ENCODE measurements at places on chromosomes 5 and 9.

DNA sequence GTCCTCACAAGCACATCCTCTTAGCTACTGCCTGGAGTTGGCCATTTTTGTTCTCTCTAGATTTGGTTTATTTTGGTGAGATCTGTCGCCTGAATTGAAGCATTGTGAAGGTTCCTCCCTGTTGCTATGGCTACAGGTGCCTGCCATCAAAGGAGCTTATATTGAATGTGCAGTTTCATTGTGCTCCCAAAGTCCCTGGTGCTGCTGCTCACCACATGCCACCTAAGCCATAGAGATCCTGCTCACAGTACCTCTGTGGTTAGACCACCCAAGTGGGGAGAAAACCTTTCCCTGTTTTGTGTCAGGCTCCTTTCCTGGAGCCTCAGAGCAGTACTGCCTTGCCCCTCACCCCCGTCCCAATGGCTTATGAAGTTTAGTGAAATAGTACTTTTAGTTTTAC is 383.4 kb downstream of the TMEM38B start:
- no peak for DNase-seq

DNA sequence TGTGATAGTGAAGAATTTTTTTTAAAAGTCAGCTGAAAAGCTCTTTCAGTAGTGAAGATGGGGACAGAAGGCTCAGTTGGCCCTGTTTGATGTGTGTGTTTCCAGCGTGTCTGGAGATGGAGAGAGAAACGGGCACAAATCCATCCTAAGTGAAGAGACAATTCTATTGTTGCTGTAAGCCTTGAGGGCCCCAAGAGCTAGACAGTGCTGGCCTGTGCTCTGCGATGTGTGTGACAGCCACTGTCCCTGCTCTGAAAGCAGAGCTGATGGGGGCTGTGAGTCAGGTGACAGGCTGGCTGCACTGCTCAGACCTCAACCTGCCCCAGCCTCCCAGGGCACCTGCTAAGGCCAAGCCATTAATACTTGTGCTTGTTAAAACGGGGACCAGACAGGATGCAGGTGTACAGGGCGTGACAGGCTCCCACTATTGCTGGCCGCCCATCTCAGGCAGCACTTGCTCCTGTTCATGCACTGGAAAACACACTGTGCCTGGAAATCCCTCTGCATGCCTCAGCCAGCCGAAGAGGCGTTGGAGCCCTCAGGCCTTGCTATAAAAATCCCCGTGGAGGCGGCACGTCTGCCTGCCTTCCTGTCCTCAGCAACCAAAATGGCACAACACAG is 44.6 kb upstream of the SEMA4D start:
- no peak for DNase-seq

DNA sequence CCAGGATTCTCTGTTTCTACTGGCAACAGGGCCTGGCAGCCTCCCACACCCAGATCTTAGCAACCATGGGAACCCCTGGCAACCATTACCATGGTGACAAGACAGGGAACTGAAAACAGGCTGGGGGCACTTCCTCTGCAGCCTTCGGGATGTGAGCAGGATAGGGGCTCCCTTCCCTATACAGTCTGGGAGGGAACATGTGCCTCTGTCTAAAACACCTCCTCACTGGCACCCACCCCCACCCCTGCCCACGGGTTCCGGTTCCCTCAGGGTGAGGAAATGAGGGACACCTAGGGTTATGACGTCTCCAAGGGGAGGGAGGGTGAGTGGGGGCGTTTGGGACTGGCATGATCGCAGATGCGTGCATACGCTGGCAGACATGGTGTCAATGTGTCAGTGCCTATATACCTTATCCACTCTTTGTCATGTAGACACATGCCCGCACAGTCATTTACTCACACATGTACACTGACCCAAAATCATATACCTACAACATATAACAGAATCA is 3.0 kb upstream of the DNAJB5 start:
- DNase-seq = peak; percentile 16

DNA sequence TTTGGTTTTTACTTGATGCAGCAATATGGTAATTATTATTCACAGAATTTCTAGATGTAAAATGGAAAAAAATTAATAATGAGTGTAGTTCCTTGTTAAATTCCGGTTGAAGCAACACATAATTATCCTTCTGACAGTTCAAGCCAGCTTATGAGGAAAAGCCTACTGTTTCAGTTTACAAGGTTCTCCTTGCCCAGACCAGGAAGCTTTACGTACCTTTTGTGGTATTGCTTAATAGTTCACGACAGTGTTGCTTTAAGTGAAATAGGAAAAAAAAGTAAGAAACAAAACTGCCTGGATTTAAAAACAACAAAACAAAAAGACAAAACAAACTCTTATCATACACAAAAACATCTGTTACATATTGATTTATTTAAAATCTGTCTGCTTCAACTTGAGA is 547.3 kb upstream of the C9orf72 start:
- DNase-seq = no peak

- DNase-seq = no peak
Measured at GRCh38 chr9:129323376-129323998, 145.4 kb upstream of the IER5L start.

DNA sequence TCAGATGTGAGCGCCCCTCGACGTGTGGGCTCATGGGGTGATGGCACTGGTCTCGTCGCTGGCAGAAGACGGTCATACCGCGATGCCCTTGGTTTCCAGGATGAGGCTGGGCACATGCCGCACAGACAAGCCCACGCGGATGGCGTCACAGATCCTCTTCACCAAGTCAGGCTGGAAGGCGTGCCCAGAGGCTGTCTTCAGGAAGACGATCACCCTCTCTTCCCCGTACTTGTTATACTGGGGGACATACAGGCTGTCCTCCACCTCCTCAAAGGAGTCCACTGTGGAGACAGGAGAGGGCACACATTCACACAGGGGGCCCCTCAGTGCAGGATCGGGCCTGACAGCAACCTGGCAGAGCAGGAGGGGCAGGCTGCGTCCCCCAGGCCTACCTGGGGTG is 41.9 kb upstream of the ZNF354A start:
- DNase-seq = no peak

DNA sequence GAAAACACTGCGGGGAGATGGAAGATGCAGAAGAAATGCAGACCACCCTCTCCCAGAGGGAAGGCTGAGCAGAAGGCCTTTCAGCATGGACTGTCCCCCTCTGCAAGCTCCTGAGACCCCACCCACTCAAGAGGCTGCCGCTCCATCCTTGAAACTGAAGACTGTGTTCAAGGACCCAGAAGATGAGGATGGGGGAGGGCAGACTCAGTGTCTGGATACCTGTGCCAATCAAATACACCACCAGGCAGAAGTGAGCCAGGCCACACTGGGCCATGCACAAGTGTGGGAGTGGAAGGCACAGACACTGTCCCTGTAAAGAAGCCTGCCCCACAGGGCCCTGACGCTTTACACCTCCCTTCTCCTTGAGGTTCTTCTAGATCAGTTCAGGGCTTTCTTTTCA is 40.0 kb upstream of the IPPK start:
- DNase-seq = no peak

GRCh38 chr5:148785223-148785622 is 41.2 kb upstream of the ADRB2 start:
- no peak for DNase-seq

GRCh38 chr5:169393907-169394306 is 93.0 kb upstream of the SLIT3 start:
- DNase-seq = no peak

DNA sequence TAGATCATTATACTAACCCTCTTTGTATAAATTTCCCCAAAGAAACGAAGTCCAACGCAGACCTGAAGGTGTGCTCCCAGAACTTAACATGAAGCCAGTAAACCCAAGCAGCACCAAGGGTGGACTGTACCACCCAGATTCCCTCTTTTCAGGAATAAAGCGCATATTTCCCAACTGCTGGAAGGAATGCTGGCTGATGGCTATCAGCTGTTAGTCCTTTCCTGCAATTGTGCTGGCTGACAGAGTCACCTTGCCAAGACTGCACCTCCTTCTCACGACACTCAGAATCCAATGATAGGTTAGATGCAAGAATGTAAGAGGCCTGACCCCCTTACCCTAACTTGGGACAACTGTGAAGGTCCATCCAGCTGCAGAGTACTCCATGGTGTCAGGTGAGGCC is 93.9 kb downstream of the MAPKAP1 start:
- DNase-seq = no peak

DNA sequence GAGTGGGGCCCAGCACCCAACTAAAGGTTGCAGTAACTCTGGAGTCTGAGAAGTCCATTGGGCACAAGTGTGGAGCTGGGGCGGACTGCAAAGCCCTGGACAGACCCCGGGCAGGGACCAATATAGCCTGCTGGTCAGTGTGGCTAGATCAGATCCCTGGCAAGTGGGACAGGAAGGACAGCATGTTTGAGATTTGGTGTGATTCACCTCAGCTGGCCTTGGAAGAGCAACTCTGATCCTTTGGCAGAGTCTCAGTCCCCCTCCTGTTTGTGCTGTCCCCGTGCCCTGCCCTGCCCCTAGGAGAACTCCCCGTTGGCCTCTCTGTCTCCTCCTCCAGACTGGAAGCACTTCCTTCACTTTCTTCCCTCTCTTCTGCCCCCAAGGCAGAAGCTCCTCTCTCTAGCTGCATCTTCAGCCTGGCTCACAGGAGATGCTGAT is 255.3 kb downstream of the FSTL4 start:
- no peak for DNase-seq

GRCh38 chr5:88854769-88855168 is 28.2 kb downstream of the MEF2C start:
- DNase-seq = no peak

- no peak for DNase-seq
Measured at GRCh38 chr5:176862330-176862995, 36.7 kb downstream of the HK3 start.

DNA sequence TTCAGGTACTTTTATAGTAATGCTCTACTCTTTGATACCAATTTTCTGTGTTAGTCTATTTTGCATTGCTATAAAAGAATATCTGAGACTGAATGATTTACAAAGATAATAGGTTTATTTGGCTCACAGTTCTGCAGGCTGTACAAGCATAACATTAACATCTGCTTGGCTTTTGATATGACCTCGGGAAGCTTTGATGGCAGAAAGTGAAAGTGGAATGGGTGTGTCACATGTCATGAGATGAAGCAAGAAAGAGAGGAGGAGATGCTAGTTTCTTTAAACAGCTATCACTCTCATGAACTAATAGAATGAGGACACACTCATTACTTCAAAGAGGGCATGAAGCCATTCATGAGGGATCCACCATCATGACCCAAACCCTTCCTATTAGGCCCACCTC is 270.9 kb upstream of the IL12B start:
- DNase-seq = no peak

GRCh38 chr5:33490071-33490665 is 49.4 kb downstream of the TARS1 start:
- DNase-seq = no peak

- no peak for DNase-seq
Measured at GRCh38 chr5:3343911-3344310, 251.7 kb upstream of the IRX1 start.

GRCh38 chr5:7717691-7718090 is 133.2 kb downstream of the CFAP90 start:
- no peak for DNase-seq

DNA sequence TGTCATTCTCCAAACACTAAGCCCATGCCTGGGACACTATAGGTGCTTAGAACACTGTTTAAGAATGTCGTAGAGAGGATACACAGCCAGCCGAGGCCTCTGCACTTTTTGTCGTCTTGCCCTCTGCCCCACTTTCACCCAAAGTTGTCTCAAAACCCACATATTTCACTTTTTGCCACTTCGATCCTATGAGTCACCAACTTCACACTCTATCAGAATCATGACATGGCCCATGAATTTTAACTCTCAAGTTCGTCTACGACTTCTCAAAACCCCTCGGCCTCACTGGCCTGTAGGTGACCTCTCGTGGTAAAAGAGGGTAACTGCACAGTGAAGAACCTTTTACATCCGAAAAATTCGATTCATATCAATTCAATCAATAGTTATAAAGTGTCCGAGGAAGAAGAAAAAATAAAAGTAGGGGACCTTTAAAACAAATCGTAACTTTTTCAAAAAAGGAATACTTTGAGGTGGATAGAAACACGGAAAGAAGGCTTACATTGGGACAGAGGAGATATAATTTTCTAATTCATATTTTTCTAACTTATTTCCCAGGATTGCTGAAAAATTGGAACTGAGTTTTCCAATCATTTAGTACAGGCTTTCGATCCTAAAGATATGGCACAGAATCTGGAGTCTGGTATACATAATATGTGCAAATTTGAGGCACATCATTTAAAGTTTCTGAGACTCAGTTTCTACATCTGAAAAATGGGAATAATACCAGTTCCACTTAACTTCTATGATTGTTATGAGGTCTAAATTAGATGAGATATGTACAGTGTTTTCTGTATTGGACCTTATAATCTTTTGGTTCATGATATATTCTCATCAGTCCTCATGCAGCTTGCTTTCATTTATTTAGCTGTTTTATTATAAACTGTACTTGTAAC is 122.6 kb downstream of the APBA1 start:
- DNase-seq = peak; percentile 16

GRCh38 chr5:95471942-95472341 is 80.8 kb downstream of the FAM81B start:
- DNase-seq = no peak

GRCh38 chr5:163695830-163696578 is 190.6 kb downstream of the MAT2B start:
- DNase-seq = peak; percentile 39

GRCh38 chr5:173318881-173319620 is 9.2 kb downstream of the STC2 start:
- DNase-seq = no peak

GRCh38 chr9:14748373-14748772 is 25.8 kb upstream of the CER1 start:
- DNase-seq = no peak

GRCh38 chr9:34123682-34124081 is 2.8 kb downstream of the DCAF12 start:
- DNase-seq = no peak

DNA sequence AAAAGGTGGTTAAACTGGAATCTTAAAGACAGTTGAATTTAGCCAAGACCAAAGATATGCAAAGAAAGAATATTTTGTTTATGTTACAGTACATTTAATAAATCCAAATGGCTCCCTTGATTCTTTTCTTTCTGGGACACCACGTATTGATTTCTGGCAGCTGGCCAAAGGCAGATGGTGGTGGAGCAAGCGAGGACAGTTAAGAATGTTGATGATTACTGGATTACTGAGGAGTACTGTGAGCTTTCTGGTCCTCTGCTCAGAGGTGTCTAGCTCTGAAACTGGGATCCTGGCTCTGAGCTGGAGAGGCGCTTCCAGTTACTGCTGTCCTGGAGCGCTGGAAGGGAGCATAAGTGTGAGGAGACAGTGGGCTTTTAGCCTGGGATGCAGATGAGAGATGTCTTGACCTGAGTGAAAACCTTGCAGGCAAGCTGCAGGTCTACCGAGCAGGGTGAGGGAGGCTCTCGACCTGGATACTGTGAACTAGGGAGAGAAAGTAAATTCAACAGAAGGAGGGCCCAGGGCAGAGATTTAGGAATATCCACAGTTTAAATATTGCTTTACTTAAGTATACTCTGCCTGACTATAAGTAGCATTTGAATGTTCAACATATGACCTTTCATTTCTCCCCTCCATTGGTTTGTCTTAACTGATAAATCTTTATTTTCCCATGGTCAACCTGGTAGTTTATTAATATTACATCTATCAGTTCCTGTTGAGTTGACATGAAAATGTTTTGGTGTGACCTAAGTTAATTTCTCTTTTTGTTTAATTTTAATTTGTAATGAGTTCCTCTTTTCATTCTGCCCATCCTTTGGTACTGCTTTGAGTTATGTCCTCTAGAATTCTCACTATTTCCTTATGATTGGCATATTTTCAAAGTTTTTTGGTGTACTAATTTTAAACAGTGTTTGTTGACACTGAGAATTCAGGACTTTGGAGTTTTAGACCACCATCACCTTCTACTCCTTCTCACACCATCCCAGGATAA is 3.7 kb downstream of the SYK start:
- peak; percentile 47 for DNase-seq

- DNase-seq = no peak
Measured at GRCh38 chr5:34022121-34022705, 14.4 kb upstream of the AMACR start.
